ENCODE measurements at places on chromosomes 7 and 10. TPM values are rescaled to one million over a fixed set of nuclear protein-coding genes. Genes with fewer than 3 reads are reported as not detected.

Gene OR2A1
- 0.15 TPM for total RNA-seq

Gene ZNF804B
- total RNA-seq = not detected

Gene CAMK2B
- total RNA-seq = 0.30 TPM

- H3K27ac ChIP-seq = no peak overlapping the region
- no peaks in the 10 kb centered on the region for H3K36me3 ChIP-seq
- no peaks in the 10 kb centered on the region for H3K27me3 ChIP-seq
- DNase-seq = no peak
- no peak overlapping the region for H3K4me3 ChIP-seq
Measured at GRCh38 chr7:137834552-137834951, 12.2 kb downstream of the DGKI start.

DNA sequence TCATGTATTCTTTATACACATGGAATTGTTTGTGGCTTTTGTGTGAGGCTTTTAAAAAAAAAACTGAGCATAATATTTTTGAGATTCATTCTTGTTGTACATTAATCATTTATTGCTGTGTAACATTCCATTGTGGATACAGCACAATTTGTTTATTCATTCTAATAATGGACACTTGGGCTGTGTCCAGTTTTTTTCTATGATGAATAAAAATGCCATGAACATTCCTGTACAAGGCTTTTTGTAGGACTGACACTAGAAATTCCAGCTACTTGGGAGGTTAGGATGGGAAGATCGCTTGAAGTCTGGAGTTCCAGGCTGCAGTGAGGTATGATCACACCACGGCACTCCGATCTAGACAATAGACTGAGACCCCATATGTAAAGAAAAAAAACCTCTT, 254.3 kb upstream of the CACNA2D1 start:
- H3K27me3 ChIP-seq = no peaks in the 10 kb centered on the region
- H3K4me3 ChIP-seq = no peak overlapping the region

DNA sequence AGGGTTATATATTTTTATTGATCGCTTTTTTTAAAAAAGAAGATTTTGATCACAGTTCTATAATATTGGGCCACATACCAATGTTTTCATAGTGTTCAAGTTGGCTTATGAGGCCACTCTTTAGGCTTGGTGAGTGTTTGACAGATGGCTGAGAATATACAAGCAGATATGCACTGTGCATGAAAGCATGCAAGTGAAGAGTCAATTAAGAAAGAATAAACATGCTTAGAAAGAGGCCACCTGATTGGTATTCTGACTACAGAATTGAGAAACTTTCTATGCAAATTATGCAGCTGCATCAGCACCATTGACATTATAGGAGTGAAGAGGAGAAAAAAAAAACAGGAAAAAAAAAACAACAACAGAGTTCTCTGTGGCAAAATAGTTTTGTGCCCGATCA, 39.9 kb downstream of the CABCOCO1 start:
- H3K27me3 ChIP-seq = no peaks in the 10 kb centered on the region
- no peak overlapping the region for H3K4me3 ChIP-seq
- H3K4me1 ChIP-seq = no peaks in the 10 kb centered on the region

DNA sequence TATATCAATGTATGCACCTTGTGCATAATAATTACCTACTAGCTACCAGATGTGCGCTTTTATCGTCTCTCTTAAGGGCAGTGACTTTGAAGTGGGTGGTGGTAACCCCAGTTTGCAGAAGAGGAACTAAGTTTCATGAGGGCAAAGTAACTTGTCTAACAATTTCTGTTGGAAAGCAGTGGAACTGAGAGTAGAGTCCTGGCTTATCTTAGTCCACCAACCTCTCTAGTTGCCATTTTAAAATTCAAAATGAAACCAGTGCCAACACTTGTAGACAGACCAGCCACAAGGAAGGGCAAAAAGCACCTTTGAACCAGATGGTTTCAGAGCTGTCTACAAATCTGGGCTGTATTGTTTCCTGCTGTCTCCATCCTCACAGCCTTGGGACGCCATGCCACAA, 32.0 kb upstream of the RBM20 start:
- H3K4me1 ChIP-seq = no peaks in the 10 kb centered on the region
- DNase-seq = no peak
- no peak overlapping the region for H3K4me3 ChIP-seq
- no peaks in the 10 kb centered on the region for H3K36me3 ChIP-seq
- H3K27me3 ChIP-seq = peaks cover 7% of the 10 kb centered on the region

- H3K36me3 ChIP-seq = no peaks in the 10 kb centered on the region
- DNase-seq = no peak
- no peak overlapping the region for H3K27ac ChIP-seq
Measured at GRCh38 chr7:110650328-110650727, 440.6 kb upstream of the LRRN3 start.
